ENCODE measurements at places on chromosomes 5 and 9. TPM values are rescaled to one million over a fixed set of nuclear protein-coding genes. Genes with fewer than 3 reads are reported as not detected.
A peak's percentile ranks its signal among the peaks of the same experiment; 100 is the strongest.

Gene UBTD2
- total RNA-seq: 32.5 TPM

Gene MRRF
- 28.4 TPM for total RNA-seq

Gene SMIM27
- total RNA-seq: 14.3 TPM

Gene CDC20B
- total RNA-seq: 0.08 TPM

DNA sequence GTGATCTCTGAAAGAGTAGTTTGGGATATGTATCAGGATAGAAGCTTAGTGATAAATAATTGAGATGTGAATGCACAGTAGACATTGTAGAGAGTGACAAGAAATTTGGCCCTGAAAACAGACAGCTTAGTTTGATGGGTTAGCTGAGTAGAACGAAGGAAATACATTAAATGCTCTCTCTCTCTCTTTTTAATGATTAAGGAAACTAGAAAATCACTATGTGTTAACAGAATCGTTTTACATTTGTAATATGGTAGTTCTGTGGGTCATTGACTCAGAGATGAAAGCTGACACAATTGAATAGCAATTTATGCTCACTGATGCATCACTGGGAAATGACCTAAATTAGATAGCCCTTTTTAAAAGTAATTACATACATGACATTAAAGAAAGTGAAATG is 739.8 kb upstream of the PTPRD start:
- H3K36me3 ChIP-seq: no peaks in the 10 kb centered on the region
- H3K4me3 ChIP-seq: no peak overlapping the region
- H3K27me3 ChIP-seq: no peaks in the 10 kb centered on the region

DNA sequence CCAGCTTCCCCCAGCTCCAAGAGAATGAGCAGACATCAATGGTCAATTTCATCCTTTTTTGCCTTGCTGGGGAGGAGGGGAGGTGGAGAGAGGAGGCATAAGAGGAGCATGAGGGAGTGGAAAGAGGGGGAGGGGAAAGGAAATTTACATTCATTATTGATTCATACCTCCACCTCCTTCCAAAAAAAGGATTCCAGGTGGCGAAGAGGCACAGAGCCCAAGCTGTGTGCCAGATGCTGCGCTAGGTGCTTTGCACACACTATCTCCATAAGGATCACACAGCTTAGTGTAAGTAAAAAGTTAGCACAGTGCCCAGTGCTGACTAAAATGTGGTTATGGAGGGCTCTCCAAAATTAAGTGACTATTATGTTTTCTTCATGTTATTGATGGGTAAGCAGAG is 11.0 kb downstream of the ASTN2 start:
- H3K27ac ChIP-seq: no peak overlapping the region
- H3K4me3 ChIP-seq: no peak overlapping the region
- H3K4me1 ChIP-seq: no peaks in the 10 kb centered on the region
- H3K36me3 ChIP-seq: no peaks in the 10 kb centered on the region
- H3K27me3 ChIP-seq: no peaks in the 10 kb centered on the region
- no peak for DNase-seq

- H3K4me3 ChIP-seq: no peak overlapping the region
- no peaks in the 10 kb centered on the region for H3K36me3 ChIP-seq
- no peaks in the 10 kb centered on the region for H3K4me1 ChIP-seq
These were observed 2287.4 kb upstream of the WWC1 start for GRCh38 chr5:166004006-166004405.

GRCh38 chr5:10724781-10725507 is 36.1 kb downstream of the DAP start:
- peak overlapping the region; percentile 17 for H3K4me3 ChIP-seq
- peak; percentile 88 for DNase-seq
- peak overlapping the region; percentile 85 for H3K27ac ChIP-seq
- H3K36me3 ChIP-seq: no peaks in the 10 kb centered on the region
- H3K27me3 ChIP-seq: no peaks in the 10 kb centered on the region

DNA sequence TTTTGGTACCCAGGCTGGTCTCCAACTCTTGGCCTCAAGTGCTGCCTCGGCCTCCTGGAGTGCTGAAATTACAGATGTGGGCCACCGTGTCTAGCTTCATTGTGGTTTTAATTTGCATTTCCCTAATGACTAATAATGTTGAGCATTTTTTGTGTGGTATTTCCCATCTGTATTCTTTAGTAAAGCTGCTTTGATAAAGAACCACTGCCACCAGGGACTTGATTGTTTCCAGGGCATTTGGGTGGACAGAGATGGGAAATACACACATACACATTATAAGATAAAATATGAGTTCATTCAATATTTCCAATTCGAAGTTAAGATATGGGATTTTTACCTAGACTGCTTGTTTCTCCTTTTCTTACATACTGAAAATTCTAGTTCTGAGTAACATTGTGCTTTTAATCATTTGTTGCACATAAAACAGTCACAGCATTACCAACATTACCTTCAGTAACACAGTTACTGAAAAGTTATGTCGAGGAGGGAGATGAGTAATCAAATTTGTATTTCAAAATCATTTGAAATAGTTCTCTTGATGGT is 28.9 kb downstream of the HABP4 start:
- no peaks in the 10 kb centered on the region for H3K27me3 ChIP-seq
- no peak for DNase-seq
- H3K4me1 ChIP-seq: no peaks in the 10 kb centered on the region
- no peak overlapping the region for H3K4me3 ChIP-seq

DNA sequence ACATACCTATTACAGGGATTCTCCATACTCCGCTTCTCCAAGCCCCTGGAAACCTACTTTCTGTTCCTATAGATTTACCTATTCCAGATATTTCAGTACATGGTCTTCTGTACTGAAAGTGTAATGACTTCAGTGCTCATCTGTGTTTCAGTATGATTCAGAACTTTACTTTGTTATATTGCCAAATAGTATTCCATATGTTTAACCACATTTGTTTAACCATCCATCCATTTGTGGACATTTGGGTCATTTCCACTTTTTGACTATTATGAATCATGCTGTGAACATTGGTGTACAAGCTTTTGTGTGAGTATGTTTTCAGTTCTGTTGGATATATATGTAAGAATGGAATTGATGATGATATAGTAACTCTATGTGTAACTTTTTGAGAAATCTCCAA is 188.9 kb downstream of the PDZD2 start:
- no peaks in the 10 kb centered on the region for H3K36me3 ChIP-seq
- no peak overlapping the region for H3K27ac ChIP-seq
- peaks cover 15% of the 10 kb centered on the region for H3K27me3 ChIP-seq
- H3K4me1 ChIP-seq: no peaks in the 10 kb centered on the region
- no peak overlapping the region for H3K4me3 ChIP-seq
- no peak for DNase-seq

DNA sequence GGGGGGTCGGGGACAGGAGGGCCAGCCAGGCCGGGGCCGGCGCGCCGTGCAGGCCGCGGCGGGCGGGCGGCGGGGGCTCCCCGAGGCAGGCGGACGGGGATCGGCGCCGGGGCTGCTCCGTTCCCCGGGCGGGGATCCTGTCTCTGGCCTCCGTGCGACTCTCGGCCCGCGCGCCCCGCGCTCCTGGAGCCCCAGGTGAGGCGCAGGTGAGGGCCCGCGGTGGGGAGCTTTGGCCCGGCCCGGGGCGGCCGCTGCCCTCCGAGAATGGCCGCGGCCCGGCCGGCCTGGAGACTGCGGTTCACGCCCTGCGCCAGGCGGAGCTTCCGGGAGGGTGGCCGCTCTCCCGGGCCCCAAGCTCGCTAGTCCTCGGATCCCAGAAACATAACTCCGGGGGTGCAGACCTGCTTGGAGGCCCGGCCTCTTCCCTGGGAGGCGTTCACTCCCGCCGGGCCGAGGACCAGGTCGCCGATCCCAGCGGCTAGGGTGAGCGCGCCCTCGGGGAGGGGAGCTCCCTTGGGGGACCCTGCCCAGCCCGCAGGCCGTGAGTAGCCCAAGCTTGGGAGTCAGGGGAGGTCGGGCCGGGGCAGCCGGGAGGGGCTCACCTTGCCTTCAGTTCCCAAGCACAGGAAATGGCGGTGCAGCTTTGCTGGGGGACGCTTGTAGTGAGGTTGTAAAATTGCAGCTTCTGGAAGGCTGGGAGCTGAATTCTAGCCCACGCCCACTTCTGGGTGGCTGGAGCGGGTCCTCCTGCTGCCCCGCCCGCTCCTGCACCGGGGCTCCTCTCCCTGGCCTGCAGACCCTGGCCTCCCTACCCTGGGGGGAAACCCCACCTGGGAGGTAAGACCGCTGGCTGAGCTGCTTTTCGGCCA is 723 bp downstream of the PPP1R26 start:
- DNase-seq: no peak
- no peaks in the 10 kb centered on the region for H3K27me3 ChIP-seq
- H3K27ac ChIP-seq: peak overlapping the region; percentile 54

GRCh38 chr9:9924376-9924775 is 688.4 kb downstream of the PTPRD start:
- no peaks in the 10 kb centered on the region for H3K36me3 ChIP-seq
- no peak for DNase-seq
- no peak overlapping the region for H3K27ac ChIP-seq

GRCh38 chr5:27315363-27316270 is 277.2 kb upstream of the CDH9 start:
- H3K4me1 ChIP-seq: no peaks in the 10 kb centered on the region
- no peak overlapping the region for H3K4me3 ChIP-seq
- no peak for DNase-seq
- no peak overlapping the region for H3K27ac ChIP-seq
- no peaks in the 10 kb centered on the region for H3K36me3 ChIP-seq
- no peaks in the 10 kb centered on the region for H3K27me3 ChIP-seq

DNA sequence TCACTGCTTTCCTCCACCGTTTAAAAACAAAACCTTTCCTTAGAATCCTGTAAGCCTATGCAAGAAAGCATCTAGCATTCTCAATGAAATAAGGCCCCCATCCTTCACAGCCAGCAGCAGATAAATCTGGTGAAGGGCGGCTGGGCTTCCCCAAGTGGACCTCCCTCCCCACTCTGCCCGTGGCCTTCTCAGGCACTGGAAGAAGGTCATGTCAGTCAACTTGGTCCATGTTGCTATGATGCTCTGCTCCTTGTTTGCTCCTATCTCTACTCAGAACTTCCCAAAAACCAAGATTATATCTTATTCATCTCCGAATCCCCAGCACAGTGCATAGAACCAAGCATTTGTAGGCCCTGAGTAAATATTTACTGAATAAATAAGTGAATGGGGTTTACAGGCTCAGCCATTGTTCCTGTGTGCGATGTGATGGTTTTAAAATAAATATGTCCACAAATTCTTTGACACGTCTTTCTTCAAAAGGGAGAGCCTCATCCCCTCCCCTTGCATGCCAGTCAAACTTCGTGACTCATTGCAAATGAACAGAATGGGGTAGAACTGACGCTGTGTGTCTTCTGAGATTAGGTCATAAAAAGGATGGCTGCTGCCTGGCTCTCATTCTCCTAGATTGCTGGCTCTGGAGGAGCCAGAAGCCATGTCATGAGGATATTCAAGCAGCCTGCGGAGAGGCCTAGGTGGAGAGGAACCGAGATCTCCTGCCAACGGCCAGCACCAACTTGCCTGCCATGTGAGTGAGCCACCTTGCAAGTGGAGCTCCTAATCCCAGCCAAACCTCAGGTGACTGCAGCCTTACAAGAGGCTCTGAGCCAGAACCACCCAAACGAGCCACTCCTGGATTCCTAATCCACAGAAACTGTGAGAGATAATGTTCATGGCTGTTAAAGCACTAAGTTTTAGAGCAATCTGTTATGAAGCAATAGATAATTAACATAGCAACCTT is 70.5 kb downstream of the MED27 start:
- H3K27me3 ChIP-seq: no peaks in the 10 kb centered on the region
- no peak for DNase-seq
- peak overlapping the region; percentile 82 for H3K27ac ChIP-seq
- no peak overlapping the region for H3K4me3 ChIP-seq
- peaks cover 2% of the 10 kb centered on the region for H3K36me3 ChIP-seq

- no peaks in the 10 kb centered on the region for H3K27me3 ChIP-seq
- H3K4me3 ChIP-seq: no peak overlapping the region
- H3K36me3 ChIP-seq: no peaks in the 10 kb centered on the region
- no peak for DNase-seq
- no peak overlapping the region for H3K27ac ChIP-seq
These were observed 150.7 kb downstream of the DMRT2 start for GRCh38 chr9:1200847-1201251.
